SJSA1 (cell line): ENCODE measurements at places on chromosomes 16 and 17. TPM values are rescaled to one million over a fixed set of nuclear protein-coding genes. Genes with fewer than 3 reads are reported as not detected.

DNA sequence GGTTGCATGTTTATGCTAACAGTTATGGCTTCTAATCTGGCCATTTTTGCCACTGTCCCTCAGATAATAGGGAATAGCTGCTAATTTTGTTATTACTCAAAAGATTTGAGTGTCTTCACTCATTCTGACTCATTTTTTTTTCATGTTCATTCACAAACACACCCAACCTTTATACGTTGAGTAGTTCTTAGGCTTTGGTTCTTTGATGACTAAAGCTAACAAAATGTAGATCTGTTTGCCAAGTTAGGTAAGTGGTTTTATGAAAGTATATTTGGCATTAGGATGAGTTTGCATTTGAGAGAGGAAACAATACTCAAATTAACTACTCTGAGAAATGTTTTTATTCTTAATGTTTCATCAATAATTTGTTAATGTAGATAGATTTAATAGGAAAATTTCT, 3.6 kb downstream of the MAP2K4 start:
- DNase-seq, result no peak

DNA sequence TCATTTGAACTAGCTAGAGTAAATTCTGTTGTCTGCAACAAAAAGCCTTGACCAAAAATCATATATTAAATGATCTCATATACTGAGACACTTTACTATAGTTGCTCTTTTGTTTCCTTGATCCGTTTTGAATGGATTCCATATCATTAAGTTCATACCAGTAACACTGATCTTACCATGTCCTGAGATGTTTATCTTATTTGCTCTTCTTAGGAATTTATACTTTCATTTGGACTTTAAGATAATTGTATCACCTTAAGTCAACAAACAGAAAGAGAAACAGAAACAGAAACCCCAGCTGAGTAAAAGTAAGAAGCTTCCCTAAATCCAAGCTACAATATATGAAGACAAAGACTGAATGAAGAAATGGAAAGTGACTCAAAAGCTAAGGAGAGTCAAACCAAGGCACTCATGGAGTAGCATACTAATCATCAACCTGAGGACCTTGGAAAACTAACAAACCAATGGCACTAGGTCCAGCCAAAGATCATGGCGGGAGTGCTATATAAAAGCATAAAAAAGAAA, 106.5 kb upstream of the COX10 start:
- DNase-seq, result no peak

GRCh38 chr16:78641433-78641832, 542.0 kb downstream of the WWOX start:
- no peak for DNase-seq

- DNase-seq, result no peak
Observed at GRCh38 chr16:47538472-47538871, 77.3 kb downstream of the PHKB start.

DNA sequence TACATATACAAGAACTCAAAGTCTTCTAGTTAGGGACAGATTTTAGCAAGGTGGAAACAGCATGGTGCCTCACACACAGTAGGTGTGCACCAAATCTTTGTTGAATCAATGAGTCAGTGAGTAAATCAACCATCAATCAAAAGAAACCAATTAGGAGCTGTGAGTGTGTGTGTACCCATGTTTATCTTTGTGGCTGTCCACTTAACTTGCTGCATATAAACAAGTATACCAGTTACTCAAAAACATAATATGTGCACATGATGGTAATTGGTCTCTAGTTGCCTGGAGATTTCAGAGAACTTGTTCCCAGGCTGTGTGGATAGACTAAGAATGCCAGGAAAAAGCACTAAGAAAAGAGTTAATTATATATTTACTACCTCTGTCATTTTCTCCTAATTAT, 272.2 kb upstream of the CCL2 start:
- DNase-seq, result no peak

GRCh38 chr16:52436339-52437276, 110.3 kb downstream of the TOX3 start:
- no peak for DNase-seq

The LYRM1 gene
- 25.2 and 48.2 TPM in 2 replicates for total RNA-seq

- DNase-seq, result no peak
Observed at GRCh38 chr16:56038564-56039098, 152.7 kb upstream of the GNAO1 start.

- DNase-seq, result no peak
Observed at GRCh38 chr17:12512694-12513355, 152.9 kb upstream of the MYOCD start.

The TBX2 gene
- 6.4 and 6.8 TPM in 2 replicates for total RNA-seq

DNA sequence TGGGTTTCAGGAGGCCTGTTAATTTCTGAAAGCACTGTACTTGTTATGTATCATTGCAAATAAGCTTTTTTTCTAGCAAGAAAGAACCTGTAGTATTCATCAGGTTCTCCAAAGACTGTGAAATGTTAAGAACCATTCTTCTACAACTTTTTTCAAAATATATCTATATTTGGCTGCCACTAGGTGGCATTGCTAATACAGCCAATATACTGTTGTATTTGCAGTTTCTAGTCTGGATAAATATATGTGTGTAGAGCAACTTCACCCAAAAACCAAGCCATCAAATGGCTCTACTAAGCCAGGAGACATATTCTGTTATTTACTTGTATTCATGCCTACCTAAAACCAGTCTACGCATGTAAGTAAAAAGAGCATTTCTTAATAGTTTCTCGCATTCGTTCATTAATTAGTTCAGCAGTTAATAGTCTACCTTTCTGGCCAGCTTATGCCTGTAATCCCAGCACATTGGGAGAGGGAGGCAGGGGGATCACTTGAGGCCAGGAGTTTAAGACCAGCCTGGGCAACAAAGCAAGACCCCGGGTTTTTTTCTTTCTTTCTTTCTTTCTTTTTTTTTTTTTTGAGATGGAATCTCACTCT, 39.5 kb downstream of the VMP1 start:
- no peak for DNase-seq
